ENCODE measurements at places on chromosomes 13 and 19.

GRCh38 chr19:17766543-17767131, 15.4 kb downstream of the FCHO1 start:
- peak; percentile 65 for DNase-seq

GRCh38 chr13:112179995-112180394, 113.0 kb downstream of the SOX1 start:
- DNase-seq: no peak

GRCh38 chr13:64810750-64811149, 2419.4 kb downstream of the PCDH9 start:
- no peak for DNase-seq

- DNase-seq: peak; percentile 90
These were observed 2.9 kb upstream of the LTBP4 start for GRCh38 chr19:40598121-40598917.

Data from urothelium cell line (cell line).